ENCODE measurements at places on chromosomes 11 and 22.

- DNase-seq: no peak
Observed at GRCh38 chr22:20899827-20900423, 17.3 kb upstream of the CRKL start.

DNA sequence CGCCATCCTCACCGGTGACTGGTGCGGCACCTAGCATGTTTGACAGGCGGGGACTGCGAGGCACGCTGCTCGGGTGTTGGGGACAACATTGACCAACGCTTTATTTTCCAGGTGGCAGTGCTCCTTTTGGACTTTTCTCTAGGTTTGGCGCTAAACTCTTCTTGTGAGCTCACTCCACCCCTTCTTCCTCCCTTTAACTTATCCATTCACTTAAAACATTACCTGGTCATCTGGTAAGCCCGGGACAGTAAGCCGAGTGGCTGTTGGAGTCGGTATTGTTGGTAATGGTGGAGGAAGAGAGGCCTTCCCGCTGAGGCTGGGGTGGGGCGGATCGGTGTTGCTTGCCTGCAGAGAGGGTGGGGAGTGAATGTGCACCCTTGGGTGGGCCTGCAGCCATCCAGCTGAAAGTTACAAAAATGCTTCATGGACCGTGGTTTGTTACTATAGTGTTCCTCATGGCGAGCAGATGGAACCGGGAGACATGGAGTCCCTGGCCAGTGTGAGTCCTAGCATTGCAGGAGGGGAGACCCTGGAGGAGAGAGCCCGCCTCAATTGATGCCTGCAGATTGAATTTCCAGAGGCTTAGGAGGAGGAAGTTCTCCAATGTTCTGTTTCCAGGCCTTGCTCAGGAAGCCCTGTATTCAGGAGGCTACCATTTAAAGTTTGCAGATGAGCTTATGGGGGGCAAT, 1.1 kb downstream of the NEAT1 start:
- no peak for DNase-seq

GRCh38 chr11:72243173-72244059, 560 bp downstream of the PHOX2A start:
- DNase-seq: no peak

- no peak for DNase-seq
Observed at GRCh38 chr11:74182635-74183034, 11.5 kb downstream of the PPME1 start.

DNA sequence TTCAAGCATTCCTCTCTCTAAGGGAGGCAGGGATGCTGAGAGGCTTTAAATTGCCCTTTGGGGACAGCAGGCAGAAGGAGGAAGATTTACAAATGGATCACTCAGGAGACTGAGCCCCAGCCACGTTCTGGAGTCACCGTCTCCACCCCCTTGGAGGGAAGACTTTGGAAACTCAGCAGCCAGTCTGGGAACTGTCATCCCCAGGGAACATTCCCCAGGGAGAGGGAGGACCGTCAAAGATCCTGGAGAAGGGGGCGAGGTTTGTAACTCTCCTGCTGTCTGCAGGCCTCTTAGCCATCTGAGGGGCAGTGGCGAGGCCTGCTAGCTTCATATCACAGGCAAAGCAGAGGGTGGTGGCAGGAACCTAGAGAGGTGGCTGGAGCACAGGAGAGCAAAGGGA, 56.1 kb upstream of the SLC22A12 start:
- DNase-seq: no peak
